Stimulated activated CD8-positive, alpha-beta memory T cell treated with anti-CD3 and anti-CD28 coated beads, Interleukin-7, amount 100 ng/mL, for 1 hour (primary cell): ENCODE measurements at places on chromosomes 4 and X.

DNA sequence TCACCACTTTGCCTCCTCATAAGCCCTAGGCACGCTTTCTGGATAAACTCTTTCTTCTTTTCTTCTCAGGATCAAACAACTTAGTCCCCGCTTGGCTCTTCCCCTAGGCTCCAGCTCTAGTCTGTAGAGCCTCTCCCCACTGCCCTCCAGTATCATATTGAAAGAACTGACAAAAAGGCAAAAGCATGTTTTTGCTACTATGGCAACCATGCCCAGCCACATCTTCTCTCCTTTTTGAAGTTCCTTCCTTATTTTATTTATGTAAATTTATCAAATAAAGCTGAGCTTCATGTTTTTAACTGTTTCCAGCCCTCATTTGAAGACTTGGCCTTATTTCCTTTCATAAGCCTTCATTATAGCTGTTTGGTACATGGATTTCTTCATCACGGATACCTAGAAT lies 86.0 kb upstream of the LIMCH1 start:
- DNase-seq: no peak

DNA sequence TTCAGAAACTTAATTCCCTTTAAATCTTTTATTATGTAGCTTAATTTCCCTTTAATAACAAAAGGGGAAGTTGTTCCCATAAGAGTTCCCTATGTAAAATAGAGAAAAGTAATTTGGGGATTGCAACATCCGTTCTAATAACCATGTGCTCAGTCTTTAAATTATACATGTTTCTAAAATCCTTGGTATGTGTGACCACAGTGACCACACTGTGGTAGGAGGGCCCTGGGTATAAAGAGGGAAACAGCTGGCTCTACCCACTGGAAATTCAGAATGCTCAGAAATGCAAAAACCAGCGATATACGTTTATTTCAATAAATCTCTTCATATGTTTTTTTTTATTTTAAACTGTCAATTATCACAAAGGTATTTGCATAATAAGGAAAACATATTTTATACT lies 219.1 kb downstream of the FGF13 start:
- no peak for DNase-seq

GRCh38 chr4:55732864-55733263 lies 86.7 kb upstream of the EXOC1L start:
- DNase-seq: no peak

DNA sequence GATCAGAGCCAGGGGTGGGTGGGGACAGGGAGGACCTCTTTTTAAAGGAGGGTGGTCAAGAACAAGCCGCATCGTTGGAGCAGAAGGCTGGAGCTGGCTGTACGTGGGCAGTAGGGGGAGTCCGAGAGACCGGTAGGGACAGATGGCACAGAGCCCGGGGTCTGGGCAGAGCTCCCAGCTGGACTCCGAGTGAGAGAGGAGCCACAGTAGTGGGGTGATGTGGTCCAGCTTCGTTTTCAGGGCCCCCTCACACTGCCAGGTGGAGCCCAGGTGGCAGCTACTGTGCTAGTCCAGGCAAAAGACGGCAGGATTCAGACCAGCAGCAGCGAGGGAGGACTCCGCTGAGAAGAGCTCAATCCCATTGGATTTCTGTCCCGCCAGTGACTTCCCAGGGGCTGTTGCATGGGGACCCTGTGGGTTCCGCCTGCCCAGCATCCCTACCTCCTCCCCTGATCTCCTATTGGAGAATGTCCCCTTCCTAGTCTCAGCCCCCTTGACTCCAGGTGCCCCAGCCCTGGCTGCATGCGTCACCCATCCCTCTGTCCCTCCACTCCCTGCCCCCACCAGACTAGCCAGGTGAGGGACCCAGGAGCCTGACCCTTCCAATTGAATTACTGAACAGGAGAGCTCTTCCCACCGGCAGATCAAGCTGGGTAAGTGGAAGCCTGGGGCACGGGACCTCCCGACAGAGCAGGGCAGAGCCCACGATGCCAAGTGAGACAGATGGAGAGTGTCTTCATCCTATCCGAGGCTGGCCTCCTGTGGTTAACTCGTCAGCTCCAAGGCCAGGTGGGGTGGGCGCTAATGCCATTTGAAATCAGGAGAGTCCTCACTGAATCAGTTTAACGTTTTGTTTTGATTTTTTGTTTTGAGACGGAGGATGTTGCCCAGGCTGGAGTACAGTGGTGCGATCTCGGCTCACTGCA lies 2.9 kb downstream of the ARHGAP4 start:
- DNase-seq: no peak

GRCh38 chr4:27018076-27018475 lies 157.4 kb downstream of the STIM2 start:
- DNase-seq: no peak

DNA sequence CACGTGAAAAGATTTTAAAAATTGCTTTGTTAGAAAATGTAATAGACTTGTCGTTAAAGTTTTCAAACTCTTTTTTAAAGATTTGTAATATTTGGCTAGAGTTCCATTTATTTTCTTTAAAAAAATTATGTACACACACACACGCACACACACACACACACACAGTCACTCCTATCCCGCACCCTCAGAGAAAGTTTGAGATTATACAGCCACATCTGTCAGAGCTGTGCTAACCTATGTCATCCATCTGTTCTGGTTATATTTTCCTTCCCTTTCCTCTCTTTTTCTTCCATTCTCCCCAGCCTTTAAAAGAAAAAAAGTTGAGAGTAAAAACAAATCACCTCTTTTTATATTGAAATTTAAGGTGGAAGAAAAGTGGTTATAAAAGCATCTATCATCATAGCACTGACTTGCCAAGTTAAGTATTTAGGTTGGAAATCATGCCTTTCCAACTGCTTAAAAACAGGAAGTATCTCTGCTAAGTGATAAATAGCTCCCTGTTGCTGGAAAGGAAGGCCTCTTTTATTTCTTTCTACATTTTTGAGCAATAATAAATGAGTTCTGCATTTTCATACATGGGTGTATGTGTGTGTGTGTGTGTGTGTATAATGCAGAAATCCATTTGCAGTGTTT lies 163.3 kb upstream of the SPRY1 start:
- DNase-seq: no peak

DNA sequence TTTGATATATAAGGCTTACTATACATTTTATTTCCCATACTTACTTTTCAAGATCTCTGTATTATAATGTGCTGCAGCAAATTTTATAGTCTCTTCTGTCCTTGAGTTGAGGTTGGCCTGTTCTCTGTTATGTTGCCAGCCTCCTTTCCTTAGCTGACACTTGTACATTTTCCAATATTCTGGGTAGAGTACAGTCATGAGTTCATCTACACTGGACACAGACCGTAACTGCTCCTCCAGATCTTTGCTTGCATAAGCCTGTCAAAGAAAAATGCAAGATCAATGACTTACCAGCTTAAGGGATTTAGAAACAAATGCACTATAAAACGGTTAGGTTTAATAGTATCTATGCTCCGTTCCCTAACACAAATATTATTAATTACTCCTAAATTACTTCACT lies 63.2 kb downstream of the VEGFC start:
- DNase-seq: no peak

- DNase-seq: no peak
These were observed 4.2 kb upstream of the PKD2 start for GRCh38 chr4:88003261-88003660.

GRCh38 chr4:123606946-123607542 lies 210.4 kb downstream of the SPRY1 start:
- DNase-seq: no peak

- DNase-seq: no peak
These were observed 49.5 kb downstream of the STX18 start for GRCh38 chr4:4492161-4492847.

DNA sequence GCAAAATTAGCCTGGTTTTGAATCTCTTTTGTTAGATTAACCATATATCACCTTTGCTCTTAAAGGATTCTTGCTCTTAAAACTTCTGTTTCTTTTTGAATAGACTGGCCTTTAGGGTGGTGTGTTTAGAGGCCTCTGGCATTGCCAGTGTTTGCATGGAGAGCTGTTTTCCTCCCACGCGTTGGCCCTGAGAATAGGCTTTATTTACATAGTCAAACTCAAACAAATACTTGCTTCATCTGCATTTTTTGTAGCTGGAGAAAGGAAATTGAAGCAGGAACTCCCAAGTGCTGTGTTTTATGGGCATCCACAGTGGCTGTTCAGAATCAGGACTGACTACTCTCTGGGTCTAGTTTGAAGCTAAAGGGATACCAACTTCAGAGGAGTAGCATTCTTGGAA lies 2.7 kb downstream of the SHROOM2 start:
- DNase-seq: no peak

- DNase-seq: no peak
These were observed 99.8 kb downstream of the TSPAN5 start for GRCh38 chr4:98558471-98559169.

DNA sequence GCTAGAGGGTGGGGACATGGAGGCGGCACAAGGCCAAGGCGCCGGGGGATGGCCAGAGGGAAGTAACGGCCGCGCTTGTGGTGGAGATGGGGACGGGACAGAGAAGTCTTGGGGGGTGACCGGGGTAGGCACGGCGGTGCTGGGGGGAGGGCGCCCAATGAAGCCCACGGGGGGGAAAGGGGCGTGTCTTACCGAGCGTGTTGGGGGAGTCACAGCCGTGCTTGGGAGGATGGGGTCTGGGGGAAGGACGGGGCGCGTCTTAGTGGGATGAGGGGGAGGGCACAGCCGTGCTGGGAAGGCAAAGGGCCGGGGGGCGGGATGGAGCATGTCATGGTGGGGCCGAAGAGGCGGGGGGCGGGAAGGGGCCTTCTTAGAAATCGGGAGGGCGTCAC lies 952 bp downstream of the ARSD start:
- no peak for DNase-seq

DNA sequence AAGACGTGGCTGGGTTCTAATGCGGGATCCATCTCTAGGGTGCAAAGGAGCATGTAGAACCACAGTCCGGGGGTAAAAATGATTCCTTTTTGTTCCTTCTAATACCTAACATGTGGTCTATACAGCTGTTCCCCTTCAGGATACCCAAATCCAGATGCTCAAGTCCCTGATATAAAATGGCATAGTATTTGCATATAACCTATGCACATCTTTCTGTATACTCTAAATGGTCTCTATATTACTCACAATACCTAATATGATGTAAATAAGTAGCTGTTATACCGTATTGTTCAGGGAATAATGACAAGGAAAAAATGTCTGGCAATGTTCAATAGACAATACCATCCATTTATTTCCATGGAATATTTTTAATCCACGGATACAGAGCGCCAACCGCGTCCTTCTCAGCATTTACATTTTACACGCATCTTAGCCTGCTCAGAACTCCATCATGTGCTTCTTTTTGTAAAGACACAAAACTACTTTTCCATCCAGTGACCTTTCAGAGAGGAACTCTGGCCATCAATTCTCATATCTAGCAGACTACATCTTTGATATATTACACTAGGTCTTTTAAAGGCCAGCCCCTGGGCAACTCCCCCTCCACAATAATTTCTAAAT lies 31.9 kb downstream of the ACSL1 start:
- no peak for DNase-seq

DNA sequence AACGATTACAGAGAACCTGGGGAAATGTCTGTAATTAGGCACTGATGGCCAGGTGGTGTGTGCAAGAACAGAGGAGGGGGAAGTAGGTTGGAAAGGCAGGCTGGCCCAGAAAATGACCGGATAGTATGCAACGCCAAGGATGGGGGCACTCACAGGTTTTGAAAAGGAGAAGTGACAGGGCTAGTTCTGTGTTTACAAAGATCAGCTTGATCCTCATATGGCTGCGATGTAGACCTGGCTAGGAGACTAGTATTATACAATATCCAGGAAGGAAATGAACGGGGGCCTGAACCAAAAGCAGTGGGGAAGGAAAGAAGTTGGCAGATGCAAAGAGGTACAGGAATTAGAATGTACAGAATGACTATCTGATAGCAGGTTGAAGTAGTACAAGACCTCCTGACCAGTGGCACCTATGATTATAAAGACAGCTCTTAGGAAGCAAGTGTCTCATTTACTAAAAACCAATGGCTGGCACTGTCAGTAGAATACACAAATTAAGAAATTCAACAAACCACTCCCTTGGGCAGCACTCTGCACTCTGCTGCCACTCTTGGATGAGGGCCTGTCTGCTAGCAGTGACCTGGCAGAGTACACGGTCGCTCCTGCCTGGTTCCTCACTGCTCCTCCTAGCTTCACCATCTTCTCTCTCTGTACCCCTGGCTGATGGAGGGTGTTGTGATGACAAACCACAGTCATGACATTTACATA lies 14.1 kb downstream of the MFAP3L start:
- DNase-seq: no peak

DNA sequence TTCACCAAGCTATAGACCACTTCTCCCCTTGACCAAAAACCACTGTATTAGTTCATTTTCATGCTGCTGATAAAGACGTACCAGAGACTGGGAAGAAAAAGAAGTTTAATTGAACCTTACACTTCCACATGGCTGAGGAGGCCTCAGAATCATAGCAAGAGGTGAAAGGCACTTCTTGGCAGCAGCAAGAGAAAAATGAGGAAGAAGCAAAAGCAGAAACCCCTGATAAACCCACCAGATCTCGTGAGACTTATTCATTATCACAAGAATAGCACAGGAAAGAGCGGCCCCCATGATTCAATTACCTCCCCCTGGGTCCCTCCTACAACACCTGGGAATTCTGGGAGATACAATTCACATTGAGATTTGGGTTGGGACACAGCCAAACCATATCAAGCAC lies 97.8 kb downstream of the DOCK11 start:
- no peak for DNase-seq

- no peak for DNase-seq
These were observed 5.7 kb upstream of the SLC25A6 start for GRCh38 chrX:1397441-1398270.

GRCh38 chr4:7444731-7445130 lies 10.0 kb upstream of the PSAPL1 start:
- DNase-seq: no peak

DNA sequence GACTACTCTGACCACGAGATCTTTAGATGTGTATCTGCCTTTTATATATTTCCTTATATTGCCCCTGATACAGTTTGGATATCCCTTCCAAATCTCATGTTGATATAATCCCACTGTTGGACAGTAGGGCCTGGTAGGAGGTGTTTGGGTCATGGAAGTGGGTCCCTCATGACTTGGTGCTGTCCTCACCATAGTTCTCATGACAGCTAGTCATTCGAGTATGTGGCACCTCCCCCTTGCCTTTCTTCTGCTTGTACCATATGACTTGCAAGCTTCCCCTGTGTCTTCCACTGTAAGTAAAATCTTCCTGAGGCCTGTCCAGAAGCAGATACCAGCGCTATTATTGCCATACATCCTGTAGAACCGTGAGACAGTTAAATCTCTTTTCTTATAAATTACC lies 145.3 kb downstream of the ZNF518B start:
- no peak for DNase-seq

- DNase-seq: no peak
These were observed 12.0 kb downstream of the BST1 start for GRCh38 chr4:15714646-15715435.

GRCh38 chr4:121814756-121815155 lies 8.9 kb downstream of the CCNA2 start:
- DNase-seq: no peak

- DNase-seq: no peak
These were observed 75.8 kb downstream of the FAT1 start for GRCh38 chr4:186647821-186648220.

DNA sequence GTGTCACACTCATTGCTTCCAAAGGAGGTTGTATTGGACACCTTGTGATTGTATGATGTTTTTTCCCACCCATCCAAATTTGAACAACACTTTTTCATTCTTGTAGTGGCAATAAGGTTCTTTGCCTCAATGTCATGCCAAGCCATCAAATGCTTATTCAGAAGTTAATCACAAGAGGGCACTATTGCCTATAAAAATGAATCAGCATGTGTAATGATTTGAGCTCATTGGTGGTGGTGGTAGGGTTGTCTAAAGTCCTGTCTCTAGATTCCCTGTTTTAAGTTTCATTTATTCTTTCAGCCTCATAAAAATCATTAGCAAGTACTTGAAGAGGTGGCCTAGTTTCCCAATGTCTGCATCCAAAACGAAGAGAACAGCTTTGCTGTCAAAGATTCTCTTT lies 37.0 kb downstream of the IRS4 start:
- DNase-seq: no peak
